ENCODE measurements at places on chromosomes 7 and 10. TPM values are rescaled to one million over a fixed set of nuclear protein-coding genes. Genes with fewer than 3 reads are reported as not detected.

GAD2 gene
- polyA plus RNA-seq = not detected

CYP26A1 gene
- polyA plus RNA-seq = not detected

PLAU gene
- polyA plus RNA-seq = 0.16 TPM

SEM1 gene
- polyA plus RNA-seq = 98.1 TPM

MLXIPL gene
- not detected for polyA plus RNA-seq

DNA sequence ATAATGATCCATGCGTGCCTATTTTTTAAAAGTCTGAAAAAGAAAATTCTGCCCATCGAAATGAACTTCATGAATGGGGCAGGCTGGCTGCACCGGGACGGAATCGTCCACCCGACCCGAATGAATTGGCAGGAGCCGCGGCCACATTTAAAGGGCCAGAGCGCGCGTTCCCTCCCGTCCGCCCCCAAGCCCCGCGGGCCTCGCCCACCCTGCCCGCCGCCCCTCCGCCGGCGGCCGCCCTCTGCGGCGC, 319 bp upstream of the GATA3 start:
- peaks cover 97% of the 10 kb centered on the region for H3K27me3 ChIP-seq
- peaks cover 29% of the 10 kb centered on the region for H3K4me1 ChIP-seq
- no peak for DNase-seq
- H3K36me3 ChIP-seq = no peaks in the 10 kb centered on the region

DNA sequence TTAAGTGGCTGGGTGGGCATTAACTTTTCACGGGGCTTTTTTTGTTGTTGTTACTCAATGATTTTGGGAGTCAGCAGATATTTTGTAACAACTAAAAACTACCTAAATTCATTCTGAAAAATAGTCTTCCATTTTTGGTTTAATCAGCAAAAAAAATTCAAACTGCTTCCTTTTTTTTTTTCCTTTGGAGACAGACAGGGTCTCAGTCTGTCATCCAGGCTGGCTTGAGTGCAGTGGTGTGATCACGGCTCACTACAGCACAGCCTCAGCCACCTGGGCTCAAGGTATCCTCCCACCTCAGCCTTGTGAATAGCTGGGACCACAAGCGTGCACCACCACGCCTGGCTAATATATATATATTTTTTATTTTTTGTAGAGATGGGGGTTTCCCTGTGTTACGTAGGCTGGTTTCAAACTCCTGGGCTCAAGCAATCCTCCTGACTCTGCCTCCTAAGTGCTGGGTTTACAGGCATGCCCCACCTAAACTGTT, 36.5 kb downstream of the SKIDA1 start:
- no peaks in the 10 kb centered on the region for H3K27me3 ChIP-seq
- no peak overlapping the region for H3K4me3 ChIP-seq
- no peaks in the 10 kb centered on the region for H3K36me3 ChIP-seq
- no peak for DNase-seq

DNA sequence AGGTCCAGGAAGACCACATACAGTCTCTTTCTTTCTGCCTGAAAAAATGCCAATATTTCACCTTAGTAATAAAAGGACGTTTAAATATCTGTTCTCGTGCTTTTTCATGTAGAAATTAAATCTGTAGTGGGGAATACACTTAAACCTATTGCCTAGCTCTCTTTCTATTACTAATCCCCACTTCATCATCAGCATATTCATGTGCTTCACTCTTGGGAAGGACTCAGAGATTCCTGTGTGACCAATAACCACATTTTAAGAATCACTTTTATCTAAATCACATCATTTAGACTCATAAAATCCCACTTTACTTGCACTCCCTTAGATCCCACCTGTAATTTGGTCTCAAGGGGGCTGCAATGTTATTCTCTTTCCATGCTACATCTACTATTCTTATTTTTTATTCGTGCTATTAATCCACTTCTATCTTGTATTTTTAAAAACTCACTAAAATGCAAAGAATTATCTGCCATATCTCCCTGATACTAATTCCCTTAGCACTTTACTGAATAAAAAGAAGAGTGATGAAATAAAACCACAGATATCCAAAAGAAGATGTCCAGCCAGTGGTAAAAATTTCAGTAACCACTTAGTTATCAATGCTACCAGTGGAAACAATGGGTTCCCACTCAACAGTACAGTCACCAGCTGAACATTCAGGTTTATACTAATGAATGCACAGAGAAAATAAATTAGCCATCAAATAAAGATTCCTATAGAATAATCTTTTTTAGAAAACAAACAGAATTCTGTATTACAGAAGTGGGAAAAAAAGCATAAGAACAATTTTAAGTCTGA, 102.1 kb downstream of the PPP1R17 start:
- H3K4me3 ChIP-seq = no peak overlapping the region
- no peak overlapping the region for H3K27ac ChIP-seq
- no peaks in the 10 kb centered on the region for H3K27me3 ChIP-seq
- DNase-seq = no peak

- H3K27me3 ChIP-seq = no peaks in the 10 kb centered on the region
- no peak overlapping the region for H3K27ac ChIP-seq
- DNase-seq = no peak
- no peak overlapping the region for H3K4me3 ChIP-seq
Measured at GRCh38 chr7:72038022-72038732, 374.0 kb downstream of the CALN1 start.

- DNase-seq = no peak
- no peak overlapping the region for H3K27ac ChIP-seq
- H3K27me3 ChIP-seq = no peaks in the 10 kb centered on the region
- H3K4me3 ChIP-seq = no peak overlapping the region
- no peaks in the 10 kb centered on the region for H3K4me1 ChIP-seq
Measured at GRCh38 chr7:1767524-1767923, 97.4 kb downstream of the ELFN1 start.

GRCh38 chr7:22675917-22676343, 51.1 kb upstream of the IL6 start:
- no peaks in the 10 kb centered on the region for H3K36me3 ChIP-seq
- no peak for DNase-seq
- H3K27me3 ChIP-seq = no peaks in the 10 kb centered on the region
- H3K4me3 ChIP-seq = no peak overlapping the region
- peaks cover 33% of the 10 kb centered on the region for H3K4me1 ChIP-seq
- no peak overlapping the region for H3K27ac ChIP-seq

GRCh38 chr10:114173603-114173920, 441 bp downstream of the CCDC186 start:
- H3K27ac ChIP-seq = peak overlapping the region; percentile 84
- H3K4me3 ChIP-seq = peak overlapping the region; percentile 98
- no peak for DNase-seq
- H3K36me3 ChIP-seq = no peaks in the 10 kb centered on the region
- H3K4me1 ChIP-seq = peaks cover 27% of the 10 kb centered on the region

DNA sequence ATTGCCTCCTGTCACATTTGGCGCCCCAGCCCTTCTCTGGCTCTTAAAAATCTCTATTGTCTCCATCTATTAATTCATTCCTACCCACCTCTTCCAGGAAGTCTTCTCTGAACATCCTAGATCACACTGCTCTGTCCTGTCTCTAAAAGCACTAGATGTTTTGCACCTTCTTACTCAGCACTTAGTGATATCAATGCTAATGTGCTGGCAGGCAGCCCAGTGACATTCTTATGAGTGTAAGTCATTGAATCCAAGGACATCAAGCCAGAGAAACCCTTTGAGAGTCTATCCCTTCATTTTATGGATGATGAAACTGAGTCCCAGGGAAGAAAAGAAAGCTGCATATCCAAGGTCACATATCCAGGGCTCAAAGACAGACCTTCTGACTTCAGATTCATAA, 48.3 kb upstream of the PAX2 start:
- no peak overlapping the region for H3K27ac ChIP-seq
- H3K27me3 ChIP-seq = peaks cover 23% of the 10 kb centered on the region
- no peak for DNase-seq
- no peak overlapping the region for H3K4me3 ChIP-seq
- no peaks in the 10 kb centered on the region for H3K36me3 ChIP-seq

- DNase-seq = no peak
Measured at GRCh38 chr7:143902332-143902899, 440 bp upstream of the TCAF1 start.

- no peaks in the 10 kb centered on the region for H3K27me3 ChIP-seq
- peaks cover 27% of the 10 kb centered on the region for H3K4me1 ChIP-seq
- H3K4me3 ChIP-seq = no peak overlapping the region
- peak; percentile 37 for DNase-seq
- H3K36me3 ChIP-seq = no peaks in the 10 kb centered on the region
Measured at GRCh38 chr10:73965890-73966768, 31.8 kb upstream of the VCL start.

DNA sequence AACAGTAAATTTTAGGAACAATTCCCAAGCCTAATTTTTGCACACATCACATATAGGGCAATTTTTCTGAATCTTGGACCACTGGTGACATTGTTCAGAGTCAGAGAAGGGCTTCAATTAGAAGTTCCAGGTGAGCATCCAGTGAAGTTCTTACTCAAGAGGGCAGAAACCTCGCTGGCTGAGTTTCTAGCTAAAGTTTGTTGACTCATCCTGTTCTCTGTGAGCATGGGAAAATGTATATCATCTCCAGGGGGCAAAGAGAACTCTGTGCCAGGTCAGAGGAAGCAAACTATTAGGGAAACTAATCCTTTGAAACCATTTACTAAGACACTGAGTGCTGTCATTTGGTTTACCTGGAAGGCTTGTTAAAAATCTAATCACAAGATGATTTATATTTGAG, 695.6 kb upstream of the IGFBP3 start:
- H3K27me3 ChIP-seq = no peaks in the 10 kb centered on the region
- no peak overlapping the region for H3K4me3 ChIP-seq
- no peak for DNase-seq
- no peaks in the 10 kb centered on the region for H3K4me1 ChIP-seq
- H3K27ac ChIP-seq = no peak overlapping the region

DNA sequence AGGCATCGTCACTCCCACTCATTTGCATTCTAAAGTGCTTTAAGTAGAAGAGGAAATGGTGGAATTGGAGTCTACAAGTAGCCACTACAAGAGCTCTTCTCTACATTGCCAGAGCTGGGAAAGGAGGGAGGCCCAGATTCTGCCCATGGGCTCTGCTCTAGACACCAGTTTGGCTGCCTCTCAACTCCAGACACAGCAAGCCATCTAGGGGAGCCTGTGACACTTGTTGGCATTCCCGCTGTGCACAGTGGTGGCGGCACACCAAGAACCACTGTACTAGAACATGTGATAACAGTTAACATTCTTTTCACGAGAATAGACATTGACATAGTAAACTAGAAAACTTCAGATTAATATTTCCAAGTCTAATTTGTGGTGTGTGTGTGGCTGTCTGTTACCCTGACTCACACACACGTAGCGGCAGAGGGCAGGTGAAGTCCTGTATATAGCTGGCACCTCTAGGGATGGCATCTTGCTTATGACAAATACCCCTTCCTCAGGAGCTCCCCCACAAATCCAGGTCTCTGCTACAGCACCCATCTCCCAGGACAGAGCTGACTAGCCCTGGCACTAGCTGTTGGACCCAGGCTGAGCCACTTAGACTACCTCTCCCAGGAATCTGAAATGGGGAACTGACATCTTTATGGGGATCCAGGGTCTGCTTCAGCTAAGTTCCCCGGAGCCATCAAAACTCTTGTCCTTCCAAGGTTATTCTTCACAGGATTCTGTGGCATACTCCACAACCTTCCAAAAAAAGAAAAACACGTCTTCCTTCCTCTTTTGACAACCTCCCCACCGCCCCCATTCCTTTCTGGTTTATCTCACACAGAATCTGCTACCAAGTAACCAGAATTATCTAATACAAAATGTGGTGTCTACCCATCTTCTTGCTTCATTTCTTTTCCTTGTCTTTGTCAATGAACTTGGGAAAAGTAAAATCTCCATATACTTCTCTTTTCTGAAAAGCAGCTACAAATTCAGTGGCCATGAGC, 54.7 kb upstream of the MRLN start:
- no peak overlapping the region for H3K27ac ChIP-seq
- H3K4me3 ChIP-seq = no peak overlapping the region
- H3K36me3 ChIP-seq = peaks cover 97% of the 10 kb centered on the region
- no peak for DNase-seq
- H3K4me1 ChIP-seq = no peaks in the 10 kb centered on the region

GRCh38 chr7:27212497-27213432, 12.9 kb upstream of the HOXA13 start:
- no peak for DNase-seq
- peaks cover 6% of the 10 kb centered on the region for H3K4me1 ChIP-seq
- H3K36me3 ChIP-seq = no peaks in the 10 kb centered on the region
- H3K27me3 ChIP-seq = peaks cover 98% of the 10 kb centered on the region

DNA sequence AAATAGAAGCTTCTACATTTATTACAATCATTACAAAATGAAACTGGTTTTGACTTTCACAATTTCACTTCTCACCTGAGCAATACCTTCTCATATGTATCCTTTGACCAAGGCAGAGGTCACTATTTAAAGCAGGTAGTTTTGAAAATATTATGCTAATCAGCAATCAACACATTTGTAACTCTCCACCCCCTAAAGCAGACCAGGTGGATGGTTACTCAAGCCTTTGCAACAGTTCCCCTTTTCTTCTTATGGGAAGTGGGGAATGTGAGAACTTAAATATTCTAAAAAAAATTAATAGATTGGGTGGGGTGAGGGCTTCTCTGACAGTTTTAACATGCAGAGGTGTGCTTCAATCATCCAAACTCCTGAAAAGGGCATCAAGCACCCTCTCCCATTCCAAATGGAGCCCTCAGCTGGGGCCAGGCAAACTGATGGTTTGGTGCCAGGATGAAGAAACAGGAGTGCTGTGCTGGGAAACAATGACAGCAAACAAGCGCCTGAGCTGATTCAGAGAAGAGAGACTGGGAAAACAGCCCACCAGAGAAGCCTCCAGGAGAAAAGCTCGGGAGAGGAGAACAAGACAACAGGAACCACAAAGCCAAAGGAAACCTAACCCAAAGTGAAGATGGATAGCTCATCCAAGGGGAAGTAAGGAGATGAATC, 17.1 kb downstream of the RAPGEF5 start:
- H3K36me3 ChIP-seq = no peaks in the 10 kb centered on the region
- no peaks in the 10 kb centered on the region for H3K27me3 ChIP-seq
- no peak for DNase-seq
- no peak overlapping the region for H3K27ac ChIP-seq
- no peak overlapping the region for H3K4me3 ChIP-seq

DNA sequence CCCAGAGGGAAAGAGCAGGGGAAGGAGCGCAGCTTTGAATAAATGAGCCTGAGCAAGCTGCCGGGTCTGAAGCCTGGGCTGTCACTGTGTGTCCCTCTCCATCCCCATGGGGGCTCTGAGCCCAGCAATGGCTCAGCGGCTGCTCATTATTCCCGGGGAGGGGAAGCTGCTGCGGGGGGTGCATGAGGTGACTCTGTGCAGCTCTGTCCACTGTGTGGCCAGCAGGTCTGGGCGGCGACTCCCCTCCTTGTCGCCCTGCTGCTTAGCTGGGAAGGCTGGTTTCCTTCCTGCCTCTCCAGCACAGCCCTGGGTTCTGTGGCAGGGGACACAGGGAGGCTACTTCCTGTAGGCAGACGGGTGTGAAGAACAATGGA, 234.2 kb downstream of the PRPF18 start:
- H3K4me3 ChIP-seq = no peak overlapping the region
- H3K4me1 ChIP-seq = no peaks in the 10 kb centered on the region
- H3K36me3 ChIP-seq = no peaks in the 10 kb centered on the region
- no peak overlapping the region for H3K27ac ChIP-seq

GRCh38 chr10:25226775-25227682, 52.2 kb downstream of the GPR158 start:
- no peaks in the 10 kb centered on the region for H3K27me3 ChIP-seq
- no peak overlapping the region for H3K27ac ChIP-seq
- no peak for DNase-seq
- H3K4me1 ChIP-seq = no peaks in the 10 kb centered on the region
- no peak overlapping the region for H3K4me3 ChIP-seq

Measured in CD14-positive monocyte (primary cell).